Fibroblast of skin of left quadriceps (primary cell): ENCODE measurements at places on chromosomes 1 and 21.
A peak's percentile ranks its signal among the peaks of the same experiment; 100 is the strongest.

- DNase-seq: no peak
Measured at GRCh38 chr21:28916150-28916893, 76.4 kb downstream of the LTN1 start.

DNA sequence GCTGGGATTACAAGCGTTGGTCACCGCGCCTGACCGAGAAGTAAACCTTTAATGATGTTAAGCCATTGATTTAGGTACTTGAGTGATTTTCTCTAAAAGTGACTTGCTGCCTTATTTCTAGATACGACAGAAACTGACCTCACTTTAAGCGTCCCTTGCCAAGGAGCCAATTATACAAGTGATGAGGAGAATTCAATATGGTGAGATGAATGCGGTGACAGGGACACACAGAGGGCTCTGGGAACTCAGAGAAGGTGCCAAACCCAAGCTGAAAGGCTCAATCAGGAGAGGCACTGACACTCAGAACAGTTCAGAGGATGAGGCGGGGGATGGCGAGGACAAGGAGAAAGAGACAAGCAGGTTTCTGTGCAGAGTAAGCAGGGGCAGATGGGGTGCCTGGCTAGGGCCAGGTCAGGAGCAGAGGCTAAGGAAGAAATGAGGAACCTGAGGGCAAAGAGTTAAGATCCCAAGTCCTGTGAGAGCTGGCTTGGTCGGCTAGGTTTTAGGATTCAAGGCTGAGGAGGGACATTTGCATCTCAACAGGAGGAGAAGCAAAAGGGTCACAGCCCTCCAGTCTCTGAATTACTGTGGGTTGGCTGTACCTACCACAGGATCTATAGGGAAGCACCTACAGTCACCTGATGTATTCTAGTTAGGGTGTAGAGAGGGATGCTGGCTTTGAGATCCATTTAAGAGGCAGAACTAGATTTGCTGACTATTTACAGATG lies 83.2 kb upstream of the USP24 start:
- no peak for DNase-seq

DNA sequence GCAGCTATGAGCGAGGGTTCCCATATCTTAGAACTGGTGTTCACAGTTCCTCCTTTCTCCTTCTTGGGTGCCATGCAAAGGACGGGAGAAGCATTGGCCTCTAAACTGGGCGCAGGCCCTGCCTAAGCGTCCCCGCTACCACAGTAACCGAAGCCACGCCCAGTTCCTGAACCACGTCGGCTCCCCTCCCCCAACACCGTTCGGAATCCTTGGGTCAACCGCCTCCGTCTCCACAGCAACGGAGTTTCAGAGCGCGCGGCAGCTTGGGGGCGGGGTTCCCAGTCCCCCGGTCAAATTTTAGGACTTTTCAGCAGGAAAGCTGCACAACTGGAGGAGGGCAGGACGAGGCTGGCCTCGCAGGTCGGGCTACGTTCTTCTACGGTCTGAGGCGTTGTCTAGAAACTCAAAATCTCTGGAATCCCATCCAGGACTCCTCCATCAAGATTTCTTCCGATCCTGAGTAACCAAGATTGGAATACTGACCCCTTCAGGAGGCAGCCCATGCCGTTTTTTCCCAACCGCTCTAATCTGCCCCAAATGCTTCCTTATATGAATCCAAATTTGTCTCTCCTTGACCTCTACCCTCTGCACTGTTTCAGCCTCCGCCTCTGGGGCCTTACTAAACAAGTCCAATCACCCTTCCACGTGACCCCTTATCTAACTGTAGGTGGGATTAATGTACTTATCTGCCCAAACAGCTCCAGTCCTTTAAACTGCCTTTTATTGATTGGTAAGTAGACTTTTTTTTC lies at the start of gene SPAG17:
TSS of gene SPAG17 (minus strand) at position 145 of the 749 bp plus-strand sequence. CDS start at position 74, 71 bp downstream.
- DNase-seq: peak; percentile 56

DNA sequence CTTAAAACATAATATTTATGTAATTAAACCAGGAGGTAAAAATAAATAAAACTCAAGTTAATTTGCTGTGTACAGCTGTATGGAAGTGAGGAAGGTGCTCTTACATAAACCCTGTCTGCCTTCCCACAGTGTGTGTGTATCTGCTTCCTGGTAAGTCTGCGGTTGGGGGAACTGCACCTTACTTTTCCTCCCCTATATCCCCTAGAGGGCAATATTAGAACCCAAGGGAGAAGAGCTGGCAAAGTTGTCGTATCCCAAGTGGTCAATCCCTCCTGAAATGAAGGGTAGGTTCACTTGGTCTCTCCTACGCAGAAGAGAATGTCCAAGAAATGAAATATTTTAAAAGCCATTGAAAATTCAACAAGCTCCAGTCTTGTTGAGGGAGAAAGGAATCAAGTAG lies 17.8 kb upstream of the JAK1 start:
- no peak for DNase-seq

DNA sequence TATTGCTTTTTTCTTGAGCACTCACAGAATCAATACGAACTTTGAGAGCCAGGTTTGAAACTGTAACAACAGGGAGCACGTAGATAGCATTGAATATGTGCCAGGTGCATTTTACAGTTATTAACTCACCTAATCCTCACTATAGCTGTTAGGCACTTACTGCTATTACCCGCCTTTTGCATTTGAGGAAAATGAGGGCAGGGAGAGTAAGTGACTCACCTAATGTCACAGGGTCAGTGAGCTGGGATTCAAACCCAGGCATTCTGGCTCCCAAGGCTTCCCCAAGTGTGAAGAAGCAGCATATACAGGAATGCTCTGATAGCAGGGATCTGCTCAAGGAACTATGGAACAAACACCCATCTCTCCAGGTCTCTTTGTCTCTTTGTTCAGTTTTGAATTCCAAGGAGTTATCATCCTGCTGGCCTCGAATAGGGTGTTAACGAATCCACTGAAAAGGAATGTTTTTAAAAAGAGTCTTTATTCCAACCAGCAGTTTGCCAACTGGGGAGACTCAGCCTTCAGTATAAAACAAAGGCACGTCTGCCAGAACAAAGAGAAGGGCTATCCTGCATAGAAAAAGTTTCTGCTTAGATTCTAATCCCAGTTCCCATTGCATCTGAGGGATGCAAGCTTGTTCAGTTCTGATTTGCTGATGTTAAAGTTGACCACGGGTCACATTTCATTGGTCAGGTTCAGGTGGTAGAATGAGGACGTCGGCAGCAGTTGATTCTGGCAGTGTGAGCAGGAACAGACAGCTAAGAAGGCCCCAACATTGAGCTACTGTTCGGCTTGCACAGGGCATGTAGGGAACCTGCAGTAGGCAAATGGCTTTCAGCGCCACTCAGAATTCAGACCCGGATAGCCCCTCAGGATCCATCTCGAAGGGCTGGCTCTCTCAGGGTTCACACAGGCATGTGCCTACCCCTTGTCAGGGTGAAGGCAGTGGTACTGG lies 22.1 kb downstream of the TRIM67 start:
- DNase-seq: no peak

DNA sequence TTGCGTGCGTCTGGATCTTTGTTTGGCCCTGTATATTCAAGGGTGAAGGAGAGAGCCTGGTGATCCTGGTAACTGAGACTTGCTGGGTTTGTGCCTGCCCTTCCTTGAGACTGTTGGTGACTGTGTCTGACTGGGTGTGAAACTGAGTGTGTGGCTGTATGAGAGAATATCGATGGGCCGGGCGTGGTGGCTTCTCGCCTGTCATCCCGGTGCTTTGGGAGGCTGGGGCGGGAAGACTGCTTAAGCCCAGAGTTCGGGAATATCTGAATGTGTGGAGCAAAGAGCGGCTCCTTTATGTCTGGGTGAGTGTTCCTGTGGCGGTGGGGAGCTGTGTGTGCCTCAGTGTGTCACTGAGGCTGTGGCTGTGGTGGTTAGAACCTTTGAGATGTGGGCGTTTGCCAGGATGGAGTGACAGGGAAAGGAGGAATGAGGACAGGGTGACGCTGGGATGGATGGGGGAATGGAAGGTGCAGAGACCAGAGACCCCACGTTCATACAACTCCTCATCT lies 2.7 kb upstream of the MARCKSL1 start:
- no peak for DNase-seq

- no peak for DNase-seq
Measured at GRCh38 chr1:24949331-24949881, 19.3 kb upstream of the RUNX3 start.

- no peak for DNase-seq
Measured at GRCh38 chr1:96580920-96581319, 140.7 kb upstream of the PTBP2 start.

- DNase-seq: no peak
Measured at GRCh38 chr1:52595061-52595460, 7.1 kb upstream of the GPX7 start.

DNA sequence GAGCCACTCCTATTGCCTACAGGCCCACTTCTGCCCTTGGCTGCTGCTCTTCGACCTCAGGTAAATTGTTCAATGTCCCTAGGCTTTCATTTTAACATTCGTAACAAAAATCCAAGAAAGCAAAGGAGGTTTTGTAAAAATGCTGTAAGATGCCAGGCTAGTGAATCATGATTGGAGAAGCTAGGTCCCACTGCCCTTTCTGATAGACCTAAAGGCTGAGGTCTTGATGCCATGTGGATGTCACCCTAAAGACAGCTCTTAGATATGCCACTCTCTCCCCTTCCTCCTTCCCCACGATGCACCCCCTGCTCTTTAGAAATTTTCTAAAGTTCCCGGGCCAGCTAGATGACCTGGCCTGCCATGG lies 9.9 kb upstream of the TMEM39B start:
- no peak for DNase-seq

- DNase-seq: peak; percentile 73
Measured at GRCh38 chr1:220952961-220953643, 73.9 kb downstream of the HLX start.

- no peak for DNase-seq
Measured at GRCh38 chr1:75035536-75035935, 98.7 kb upstream of the LHX8 start.
